ENCODE measurements at places on chromosomes 4 and X.

DNA sequence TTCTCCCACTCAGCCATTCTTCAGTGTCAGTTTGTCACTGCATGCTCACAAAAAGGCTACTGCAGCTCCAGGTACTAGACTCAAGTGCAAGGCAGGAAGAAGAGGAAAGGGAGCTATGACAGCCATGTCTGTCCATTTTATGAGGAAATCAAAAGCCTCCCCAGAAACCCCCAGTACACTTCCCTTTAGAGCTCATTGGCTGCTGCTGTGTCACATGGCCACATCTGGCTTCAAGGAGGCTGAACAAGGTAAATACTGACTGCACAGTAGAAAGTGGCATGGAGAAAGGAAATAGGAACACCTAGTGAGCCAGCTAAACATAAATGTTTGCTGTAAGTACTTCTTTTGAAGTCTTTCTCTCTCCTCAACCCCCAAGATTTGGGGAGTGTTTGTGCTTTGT lies 67.2 kb upstream of the FRAS1 start:
- no peak for DNase-seq

DNA sequence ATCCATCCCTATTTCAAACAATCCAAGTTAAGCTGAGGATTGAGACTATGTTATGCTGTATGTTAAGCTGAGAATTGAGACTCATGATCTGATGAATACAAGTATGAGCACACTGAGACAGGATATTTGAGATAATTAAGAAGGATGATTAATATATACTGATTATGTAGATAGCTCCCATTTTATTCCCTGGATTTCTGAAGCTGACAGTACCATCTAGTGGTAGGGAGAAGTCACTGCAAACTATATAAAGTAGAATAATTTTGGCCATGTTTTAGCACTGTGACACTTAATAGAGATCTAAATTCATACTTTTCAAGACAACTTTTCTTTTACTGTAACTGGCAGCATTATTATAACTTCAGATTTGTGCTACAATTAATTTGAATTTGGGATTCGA lies 63.8 kb upstream of the HPRT1 start:
- no peak for DNase-seq

DNA sequence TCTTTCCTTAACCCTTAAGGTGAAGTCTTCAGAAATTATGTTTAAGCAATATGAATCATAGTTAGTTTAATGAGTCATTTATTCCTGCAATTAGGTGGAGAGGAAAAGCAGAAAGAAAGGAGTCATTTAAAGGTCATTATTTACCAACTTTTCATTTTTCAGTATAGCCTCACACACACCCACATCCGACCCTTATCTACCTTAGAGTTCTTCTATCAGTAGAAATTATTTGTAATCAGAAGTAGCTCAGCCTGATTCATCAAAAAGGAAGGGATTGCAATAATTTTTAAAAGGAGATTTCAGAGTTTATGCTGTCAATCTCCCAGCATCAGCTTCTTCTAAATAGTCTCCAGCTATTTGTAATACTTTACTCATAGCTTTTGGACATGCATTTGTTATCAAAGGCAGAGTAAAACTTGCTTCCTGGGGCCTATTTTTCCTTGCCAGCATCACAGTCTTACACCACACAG lies 5.9 kb downstream of the ANXA10 start:
- DNase-seq: no peak

GRCh38 chrX:134368126-134368525 lies 91.8 kb upstream of the HPRT1 start:
- no peak for DNase-seq

- DNase-seq: no peak
These were observed 91.4 kb downstream of the ANXA3 start for GRCh38 chr4:78642934-78643333.

- no peak for DNase-seq
These were observed 320.9 kb downstream of the ASMT start for GRCh38 chrX:1935805-1936204.

DNA sequence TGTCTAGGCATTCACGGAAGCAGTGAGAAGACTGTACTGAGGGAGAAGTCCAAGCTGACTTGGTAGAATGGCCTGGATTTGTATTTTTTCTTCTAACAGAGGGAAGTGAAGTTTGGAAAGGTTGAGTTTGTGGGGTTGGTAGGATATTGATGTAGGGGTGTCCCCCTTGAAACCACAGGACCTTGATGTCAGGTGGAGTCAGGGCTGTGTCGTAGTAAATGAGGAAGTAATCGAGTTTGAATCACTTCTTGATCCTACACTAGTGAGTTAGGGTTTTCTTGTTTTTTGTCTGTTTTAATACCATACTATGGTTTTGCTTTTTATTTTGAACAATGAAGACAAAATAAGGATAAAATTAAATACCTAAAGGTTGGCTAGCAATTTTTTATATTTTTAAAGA lies 30.1 kb upstream of the ANAPC4 start:
- no peak for DNase-seq

- peak; percentile 25 for DNase-seq
These were observed 13.0 kb upstream of the TMEM156 start for GRCh38 chr4:39044956-39045826.

DNA sequence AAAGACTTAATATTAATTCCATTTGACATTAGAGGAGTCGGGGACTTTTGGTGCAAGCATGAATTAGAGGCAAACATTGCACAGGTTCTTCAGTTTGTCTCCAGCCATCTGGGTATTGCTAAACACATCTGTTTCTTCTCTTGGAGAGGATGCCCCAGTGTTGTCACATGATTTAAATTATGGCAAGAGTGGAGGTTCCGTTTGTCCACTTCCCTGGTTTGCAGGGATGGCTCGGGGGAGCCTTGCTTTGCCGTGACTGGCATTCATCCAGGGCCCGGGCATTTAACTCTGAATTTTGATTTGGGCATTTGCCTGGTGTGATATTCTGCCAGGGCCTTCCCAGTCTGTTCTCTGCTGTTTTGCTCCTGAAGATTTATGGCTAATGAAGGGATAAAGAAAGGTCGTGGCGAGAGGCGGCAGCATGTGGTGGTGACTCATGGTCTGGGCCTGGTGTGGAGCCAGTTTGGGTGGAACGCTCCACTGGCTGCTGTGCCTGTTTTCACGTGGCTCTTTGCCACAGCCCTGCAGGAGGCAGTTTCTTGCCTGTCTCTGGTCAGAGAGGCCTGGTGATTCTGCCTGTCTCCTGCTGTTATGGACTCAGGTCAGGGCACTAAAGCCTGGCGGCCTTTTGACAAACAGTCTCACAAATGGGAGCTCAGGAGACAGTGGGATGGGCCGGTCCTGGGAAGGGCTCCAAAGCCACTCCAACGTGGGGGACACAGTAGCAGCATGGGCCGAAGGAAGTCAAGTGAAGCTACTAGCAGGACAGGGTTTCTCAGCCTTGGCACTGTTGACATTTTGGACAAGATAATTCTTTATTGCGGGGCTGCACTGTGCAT lies 99.4 kb upstream of the PGRMC2 start:
- no peak for DNase-seq

DNA sequence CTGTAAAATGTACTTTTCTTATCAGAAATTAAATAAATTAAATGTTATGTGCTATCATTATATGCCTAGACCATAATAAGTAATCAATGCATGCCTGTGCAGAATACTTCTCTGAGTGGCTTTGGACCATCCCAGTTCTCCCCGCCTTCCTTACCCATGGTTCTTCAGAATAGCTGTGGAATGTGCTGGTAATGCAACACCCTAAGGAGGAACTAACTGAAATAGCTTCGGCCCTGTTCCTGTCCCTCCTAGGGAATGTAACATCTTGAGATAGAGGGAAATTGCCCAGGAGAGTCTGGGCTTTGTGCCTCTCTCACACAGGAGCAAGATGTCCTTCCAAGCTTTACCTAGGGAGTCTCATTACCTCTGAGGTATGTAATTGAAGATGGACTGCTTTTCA lies 693.6 kb upstream of the HS3ST1 start:
- DNase-seq: no peak

DNA sequence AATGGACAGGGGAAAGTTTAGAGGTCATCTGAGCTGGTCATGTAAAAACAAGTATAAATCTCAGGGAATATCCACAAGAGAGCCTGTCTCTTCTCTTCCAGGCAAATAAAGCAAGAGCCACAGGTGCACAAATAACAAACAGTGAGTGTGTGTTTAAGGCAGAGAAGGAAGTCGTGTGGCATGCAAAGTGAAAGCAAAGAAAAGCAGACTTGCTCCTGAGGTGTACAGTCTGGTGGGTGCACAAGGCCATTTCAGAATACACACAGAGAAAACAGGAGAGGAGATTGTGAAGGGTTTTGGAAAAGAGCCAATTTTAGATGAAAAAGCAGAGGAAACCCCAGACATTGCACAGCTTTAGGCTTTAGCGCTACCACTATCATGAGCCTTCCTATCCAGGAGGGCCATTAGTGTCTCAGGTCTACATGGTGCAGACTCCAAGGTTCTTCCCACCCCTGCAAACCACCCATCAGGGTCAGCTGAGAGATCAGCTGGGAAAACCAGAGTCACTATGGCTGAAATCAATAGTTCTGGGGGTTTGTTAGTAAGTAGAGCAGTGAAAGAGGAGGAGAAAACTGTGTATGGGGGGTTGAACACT lies 355.8 kb downstream of the KLHL4 start:
- DNase-seq: no peak

DNA sequence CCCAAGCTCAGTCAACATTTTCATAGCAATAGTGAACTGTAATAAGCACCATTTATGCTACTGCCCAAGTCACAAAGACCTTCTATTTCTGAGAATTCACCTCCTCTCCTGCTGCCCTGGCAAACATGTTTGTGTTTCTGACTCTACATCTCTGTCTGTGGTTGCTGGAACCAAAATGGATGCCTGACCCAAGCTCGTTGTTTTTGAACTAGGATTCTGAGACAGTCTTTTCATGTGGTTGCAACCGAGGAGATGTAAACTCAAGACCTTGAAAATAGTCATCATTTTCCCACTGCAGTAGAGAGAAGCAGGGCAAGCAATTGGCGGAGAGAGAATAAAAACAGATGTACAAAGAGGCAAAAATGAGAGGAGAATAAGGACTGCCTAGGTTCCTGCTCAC lies 160.2 kb downstream of the RAB28 start:
- DNase-seq: no peak

DNA sequence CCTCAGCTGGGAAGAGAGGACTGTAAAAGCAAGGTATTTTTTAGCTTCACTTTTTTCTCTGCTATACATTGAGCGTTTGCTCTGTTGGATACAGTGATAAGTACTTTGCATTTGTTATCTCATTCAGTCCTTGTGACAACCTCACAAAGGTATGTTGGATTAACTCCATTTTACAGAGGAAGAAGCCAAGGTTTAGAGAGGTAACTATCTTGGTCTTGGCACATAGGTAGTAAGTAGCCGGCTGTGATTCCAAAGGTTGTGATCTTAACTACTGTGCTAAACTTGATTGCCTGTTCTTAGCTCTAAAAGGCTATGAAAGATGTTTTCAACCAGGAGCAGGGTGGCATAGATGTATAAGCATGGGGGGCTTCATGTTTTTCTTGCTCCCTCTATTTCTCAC lies 134.4 kb downstream of the POLA1 start:
- no peak for DNase-seq

- DNase-seq: no peak
These were observed 29.6 kb downstream of the MCUB start for GRCh38 chr4:109589605-109590004.

- no peak for DNase-seq
These were observed 45.7 kb downstream of the ARHGAP10 start for GRCh38 chr4:147777456-147778091.

- no peak for DNase-seq
These were observed 19.8 kb downstream of the VCX3B start for GRCh38 chrX:8484360-8484949.

DNA sequence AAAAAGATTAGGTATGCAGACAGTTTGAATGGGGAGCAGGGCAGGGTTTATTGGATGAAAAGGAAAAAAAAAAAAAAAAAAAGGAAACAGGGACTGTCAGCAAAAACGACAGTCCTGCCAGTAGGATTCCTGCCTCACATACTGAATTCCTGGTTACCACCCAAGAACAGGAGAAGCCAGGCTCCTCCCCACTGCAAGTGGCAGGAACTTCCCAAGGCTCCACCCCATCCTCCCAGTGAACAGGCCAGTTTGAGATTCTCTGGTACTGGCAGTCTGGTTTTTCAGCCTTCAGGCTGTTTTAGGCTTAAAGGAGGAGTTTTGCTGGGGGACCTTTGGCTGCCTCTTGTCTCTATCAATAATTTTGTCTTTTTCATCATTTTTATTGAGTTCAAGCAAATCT lies 360.0 kb upstream of the CXorf51A start:
- no peak for DNase-seq

- DNase-seq: no peak
These were observed 58.5 kb downstream of the KDM6A start for GRCh38 chrX:44931441-44931973.

GRCh38 chr4:170884969-170885570 lies 795.3 kb upstream of the AADAT start:
- no peak for DNase-seq

GRCh38 chr4:113981591-113981990 lies 2.1 kb upstream of the ARSJ start:
- DNase-seq: no peak

GRCh38 chr4:184273166-184274147 lies 55.8 kb upstream of the ENPP6 start:
- DNase-seq: no peak

DNA sequence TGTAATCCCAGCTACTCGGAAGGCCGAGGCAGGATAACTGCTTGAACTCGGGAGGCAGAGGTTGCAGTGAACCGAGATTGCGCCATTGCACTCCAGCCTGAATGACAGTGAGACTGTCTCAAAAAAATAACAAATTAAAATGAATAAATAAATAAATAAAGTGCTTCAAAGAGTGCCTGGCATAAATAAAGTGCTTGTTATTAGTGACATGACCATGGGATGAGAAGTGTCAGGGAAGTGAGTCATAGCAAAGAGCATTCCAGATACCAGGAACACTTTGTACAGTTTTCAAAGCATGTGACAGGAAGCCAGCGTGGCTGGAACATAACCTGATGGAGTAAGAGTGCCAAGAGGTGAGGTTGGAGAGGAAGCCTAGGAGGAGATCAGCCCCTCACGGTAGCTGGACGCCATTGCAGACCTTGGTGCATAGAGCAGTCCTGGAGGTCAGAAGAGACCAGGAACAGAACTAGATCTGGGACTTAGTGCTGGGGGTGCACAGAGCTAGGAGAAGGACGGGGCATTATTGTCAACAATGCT lies 6.0 kb upstream of the WDR13 start:
- DNase-seq: no peak

DNA sequence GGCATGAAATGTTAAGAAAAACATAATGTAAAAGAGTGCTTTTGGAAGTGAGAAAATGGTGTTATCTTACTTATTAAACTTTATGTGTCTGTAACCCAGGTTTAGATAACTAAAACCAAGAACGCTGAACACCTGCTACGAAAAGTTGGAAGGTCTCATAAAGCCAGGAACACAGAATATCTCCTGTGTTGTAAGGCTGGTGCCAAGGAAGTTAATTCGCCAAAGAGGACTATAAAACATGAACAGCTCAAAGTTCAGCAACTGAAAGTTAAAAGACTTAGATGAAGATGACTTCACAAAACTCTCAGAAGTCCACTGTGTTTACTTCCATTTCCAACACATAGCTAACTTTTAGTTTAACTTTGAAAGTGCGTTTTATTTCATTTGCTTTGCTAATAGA lies 54.3 kb downstream of the GPRIN3 start:
- no peak for DNase-seq

Measured in stimulated activated CD4-positive, alpha-beta T cell treated with anti-CD3 and anti-CD28 coated beads, Interleukin-15, amount 100 ng/mL, for 1 hour (primary cell).